G401 (cell line): ENCODE measurements at places on chromosomes 7 and 10. TPM values are rescaled to one million over a fixed set of nuclear protein-coding genes. Genes with fewer than 3 reads are reported as not detected.
A peak's percentile ranks its signal among the peaks of the same experiment; 100 is the strongest.

DNA sequence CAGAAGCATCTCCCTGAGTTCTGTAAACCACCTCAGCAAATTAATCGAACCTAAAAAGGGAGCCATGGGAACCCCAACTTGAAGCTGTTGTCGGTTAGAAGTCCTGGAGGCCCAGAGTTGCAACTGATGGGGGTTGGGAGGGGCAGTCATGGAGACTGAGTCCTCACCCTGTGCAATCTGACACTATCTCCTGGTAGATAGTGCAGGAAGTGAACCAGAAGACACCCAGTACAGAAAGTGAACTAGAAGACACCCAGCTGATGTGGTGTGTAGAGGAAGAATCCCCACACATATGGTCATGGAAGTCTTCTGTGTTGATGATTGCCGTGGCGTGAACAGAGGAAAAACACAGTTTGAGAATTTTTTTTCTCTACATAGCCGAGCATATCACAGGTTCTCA, 58.8 kb upstream of the SRRM3 start:
- no peak for DNase-seq

DNA sequence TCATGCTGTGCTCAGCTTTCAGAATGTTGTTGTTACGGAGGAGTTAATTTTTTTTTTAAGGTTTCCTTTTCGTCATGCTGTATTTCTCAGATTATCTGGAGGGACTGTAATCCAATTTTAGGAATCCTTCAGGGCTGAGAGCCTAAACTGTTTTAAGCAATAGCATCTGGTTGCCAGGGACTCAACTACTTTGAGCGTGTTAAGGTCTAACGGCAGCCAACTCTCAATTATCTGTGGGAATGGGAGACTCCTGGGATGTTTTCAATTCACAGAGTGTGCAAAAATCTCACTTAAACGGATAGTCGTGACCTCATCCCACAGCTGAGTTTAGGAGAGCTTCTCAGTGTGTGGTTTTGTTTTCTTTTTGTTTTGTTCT, 291.7 kb downstream of the AUTS2 start:
- no peak for DNase-seq

DNA sequence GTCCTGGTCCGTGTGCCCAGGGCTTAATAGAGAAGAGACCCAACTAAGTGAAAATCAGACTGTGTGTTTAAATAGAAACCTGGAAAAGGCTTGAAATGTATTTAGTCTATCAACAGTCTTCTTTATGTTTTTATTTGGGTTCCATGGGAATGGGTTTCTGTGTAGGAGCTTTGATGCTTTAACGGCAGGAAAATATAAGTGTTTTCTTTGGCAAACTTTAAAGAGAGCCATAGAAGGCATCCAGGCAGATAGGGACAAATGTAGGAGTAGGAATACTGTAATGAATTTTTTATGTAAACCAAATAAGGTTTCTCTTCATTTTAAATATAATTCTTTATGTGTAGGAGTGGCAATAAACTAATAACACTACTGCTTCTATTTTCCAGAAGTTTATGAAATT, 989.0 kb downstream of the GATA3 start:
- DNase-seq, result no peak

GRCh38 chr10:102673819-102674511, 29.7 kb downstream of the TRIM8 start:
- DNase-seq, result peak; percentile 69

DNA sequence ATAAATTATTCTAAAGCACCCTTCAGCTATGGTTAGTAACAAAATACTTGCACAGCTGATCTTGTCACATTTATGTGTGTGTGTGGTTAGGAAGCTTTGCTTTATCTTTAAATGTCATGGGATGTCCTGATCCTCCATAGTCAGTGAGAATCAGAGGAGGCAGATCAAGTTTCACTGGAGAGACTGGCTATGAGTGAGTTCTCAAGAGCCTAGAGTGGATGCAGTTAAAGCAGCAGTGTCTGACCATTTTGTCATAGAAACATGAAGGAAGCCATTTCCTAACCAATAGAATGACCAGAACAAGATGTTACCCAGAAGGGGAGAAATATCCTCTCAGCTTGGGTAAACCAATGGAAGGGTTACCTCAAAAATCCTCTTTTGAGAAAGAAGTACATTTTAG, 207.2 kb upstream of the DKK1 start:
- DNase-seq, result no peak

GRCh38 chr7:25319707-25320106, 91.4 kb upstream of the NPVF start:
- DNase-seq, result no peak

DNA sequence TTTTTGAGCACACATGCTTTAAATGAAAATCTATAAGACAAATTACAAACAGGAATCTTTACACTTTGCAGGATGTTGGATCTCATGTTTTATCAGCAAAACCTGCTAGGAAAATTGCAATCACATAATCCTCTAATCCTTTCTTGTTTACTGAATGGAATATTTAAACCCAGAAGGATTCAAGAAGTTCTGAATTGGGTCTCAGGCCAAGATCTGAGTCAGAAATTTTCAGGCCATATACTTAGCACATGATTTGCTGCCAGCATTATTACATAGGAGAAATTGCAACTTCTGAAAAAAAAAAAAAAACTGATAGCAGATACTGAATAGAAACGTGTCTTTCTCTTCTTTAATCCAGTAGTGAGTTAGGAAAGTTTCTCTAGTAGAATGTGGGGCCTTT, 1005.3 kb upstream of the POT1 start:
- no peak for DNase-seq

GRCh38 chr7:147904219-147904576, 686.4 kb upstream of the C7orf33 start:
- DNase-seq, result no peak

DNA sequence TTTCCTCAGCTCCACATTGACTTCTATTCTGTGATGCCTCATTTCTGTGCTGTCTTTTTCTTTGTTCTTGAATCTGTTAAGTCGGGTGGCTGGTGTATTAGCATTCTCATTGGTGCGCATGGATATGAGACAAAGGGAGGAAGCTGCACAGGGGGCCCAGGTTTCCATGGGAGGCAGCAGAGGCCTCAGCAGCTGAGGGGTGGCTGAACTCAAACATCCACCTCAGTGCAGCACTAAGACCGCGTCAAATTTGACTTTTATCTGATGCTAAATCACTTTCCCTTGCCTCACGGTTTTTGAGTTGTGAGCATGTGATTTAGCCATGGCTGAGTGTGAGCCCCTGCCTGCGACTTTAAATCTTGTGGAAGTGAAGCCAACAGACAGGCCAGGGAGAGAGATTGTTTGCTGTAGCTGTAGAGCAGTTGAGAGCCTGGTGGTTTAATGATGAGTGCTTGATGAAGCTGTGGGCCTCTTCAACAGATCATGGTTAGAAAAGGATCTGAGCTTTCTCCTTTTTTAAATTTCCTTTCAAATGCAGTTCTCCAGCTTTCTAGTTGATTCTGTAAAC, 193.3 kb upstream of the ZNF804B start:
- no peak for DNase-seq

DNA sequence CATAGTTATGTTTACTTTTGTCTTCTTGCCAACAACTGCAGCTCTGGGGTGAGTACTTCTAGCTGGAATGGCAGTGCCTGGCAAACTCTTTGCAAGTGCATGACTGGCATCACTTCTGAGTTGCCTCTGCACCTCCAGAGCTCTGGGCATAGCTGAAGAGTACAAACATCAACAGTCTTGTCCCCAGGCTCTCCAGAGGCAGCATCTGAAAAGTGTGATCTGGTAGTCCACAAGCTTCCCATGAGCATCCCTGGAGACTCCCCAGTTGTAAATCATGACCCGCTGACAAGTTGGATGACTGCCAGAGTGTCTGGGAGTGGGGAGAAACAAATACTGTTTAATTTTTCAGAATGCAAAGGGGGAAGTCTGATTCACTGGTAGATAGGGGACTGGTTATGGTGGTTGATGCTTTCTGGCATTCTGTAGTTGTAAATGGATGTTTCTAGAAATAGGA, 138.9 kb upstream of the CDK13 start:
- DNase-seq, result no peak

- DNase-seq, result no peak
Observed at GRCh38 chr10:129609551-129609950, 142.5 kb downstream of the MGMT start.

GRCh38 chr10:22251751-22252223, 34.0 kb upstream of the EBLN1 start:
- peak; percentile 71 for DNase-seq

GRCh38 chr10:30396293-30396692, 37.7 kb upstream of the MAP3K8 start:
- DNase-seq, result no peak

- no peak for DNase-seq
Observed at GRCh38 chr7:140611641-140612040, 29.0 kb downstream of the DENND2A start.

DNA sequence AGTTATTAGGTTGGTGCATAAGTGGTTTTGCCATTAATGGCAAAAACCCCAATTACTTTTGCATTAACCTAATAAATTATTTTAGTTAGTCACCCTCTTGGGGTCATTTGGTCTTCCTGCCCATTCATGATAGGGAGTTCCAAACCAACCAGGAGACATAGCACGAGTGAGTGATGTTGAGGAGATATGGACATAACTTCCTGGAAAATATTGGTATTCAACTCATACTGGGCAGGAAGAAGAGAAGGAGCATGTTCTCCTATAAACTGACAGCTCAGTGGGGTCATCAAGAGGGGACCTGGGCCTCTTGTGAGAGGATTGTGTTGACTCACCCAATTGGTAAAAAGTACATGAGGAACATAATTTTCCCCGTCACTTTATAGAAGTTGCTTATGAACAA, 23.7 kb downstream of the SPAG6 start:
- DNase-seq, result peak; percentile 73

- DNase-seq, result no peak
Observed at GRCh38 chr10:93160829-93161228, 87.1 kb downstream of the CYP26A1 start.

DNA sequence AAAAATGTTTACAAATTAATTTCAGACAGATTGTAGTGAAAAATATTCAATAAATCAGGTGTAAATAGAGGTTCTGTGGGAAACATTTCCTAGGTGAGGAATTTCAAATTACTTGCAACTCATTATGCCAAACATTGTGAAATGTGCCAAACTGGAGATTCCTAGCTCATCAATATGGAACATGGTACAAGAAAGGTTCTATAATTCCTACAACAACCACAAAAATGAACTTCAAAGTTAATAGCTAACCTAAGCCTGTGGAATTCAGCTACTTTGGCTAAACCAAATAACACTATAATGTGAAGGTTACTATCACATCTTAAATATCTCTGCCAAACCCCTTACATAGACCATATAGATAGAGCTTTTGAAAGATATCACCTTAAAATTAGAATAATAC, 223.3 kb upstream of the HGF start:
- DNase-seq, result no peak

DNA sequence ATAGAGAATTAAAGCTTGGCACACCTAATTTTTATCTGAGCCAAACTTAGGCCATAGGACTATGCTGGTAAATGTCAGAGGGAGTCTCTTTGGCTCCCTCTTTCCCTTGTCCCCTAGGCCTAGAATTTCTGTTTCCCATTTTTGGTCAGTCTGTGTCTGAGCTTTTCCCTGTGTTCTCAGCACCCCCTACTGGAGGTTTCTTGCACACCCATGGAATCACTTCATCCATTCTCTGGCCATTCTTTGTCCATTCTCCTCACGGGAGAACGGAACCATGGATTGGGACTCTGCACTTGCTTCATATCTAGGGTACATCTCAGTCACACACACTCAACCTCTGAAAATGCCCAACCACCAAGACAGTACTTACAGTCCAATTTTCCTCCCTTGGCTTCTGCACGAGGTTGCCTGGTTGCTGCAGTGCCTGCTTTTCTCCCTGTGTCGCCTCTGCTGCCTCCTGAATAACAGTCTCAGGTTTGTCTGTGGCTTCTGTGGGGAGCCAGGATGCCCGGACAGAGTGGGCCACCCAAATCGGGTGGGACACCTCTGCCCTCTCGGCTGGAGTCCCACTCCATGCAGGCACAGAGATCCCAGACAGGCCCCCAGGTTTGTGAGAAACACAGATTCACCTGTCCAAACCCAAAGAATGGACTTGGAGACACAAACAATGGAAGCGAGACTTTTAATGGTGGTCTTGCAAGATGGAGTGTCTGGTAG, 35.1 kb upstream of the DNAH11 start:
- DNase-seq, result peak; percentile 23

DNA sequence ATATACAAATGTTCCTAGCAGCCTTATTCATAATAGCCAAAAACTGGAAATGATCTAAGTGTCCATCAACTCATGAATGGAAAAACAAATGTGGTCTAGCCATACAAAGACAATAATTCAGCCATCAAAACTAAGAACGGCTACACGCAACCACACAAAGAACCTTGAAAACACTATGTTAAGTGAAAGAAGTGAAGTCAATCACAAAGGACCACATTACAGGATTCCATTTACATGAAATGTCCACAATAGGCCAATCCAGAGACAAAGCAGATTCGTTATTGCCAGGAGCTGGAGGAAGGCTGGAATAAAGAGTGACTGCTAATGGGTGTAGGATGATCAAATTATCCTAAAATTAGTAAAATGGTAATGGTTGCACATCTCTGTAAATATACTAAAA, 21.1 kb downstream of the MKRN1 start:
- no peak for DNase-seq

DNA sequence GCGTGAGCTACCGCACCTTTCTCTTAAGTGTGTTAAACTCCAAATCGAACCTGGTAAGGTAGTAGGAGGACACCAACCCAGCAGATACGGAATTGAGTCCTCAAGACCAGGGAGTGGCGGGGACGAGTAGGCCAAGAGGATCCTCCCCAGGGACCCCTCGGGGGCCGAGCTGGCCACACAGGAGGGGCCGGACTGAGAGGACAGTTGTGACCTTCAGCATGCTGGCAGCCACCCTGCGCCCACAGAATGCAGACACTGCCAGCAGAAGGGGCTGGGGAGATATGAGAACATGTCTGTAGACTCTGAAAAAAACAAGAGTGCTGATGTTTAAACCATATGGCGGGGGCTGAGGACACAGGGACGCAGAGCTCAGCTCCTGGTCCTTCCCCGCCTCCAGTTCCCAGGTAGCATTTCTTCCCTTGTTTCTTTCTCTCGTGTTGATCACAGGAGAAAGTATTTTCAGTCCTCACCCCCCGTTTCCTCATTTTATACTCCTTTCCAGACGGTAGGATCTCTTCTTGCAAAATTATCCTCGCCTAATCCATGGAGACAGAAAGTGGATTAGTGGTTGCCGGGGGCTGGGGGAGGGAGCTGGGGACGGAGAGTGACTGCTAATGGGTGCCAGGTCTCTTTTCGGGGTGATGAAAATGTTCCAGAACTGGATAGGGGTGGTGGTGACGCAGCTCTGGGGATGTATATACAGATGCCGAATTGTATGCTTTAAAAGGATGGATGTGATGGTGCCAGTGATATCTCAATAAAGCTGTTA, 11.5 kb upstream of the UNCX start:
- no peak for DNase-seq

GRCh38 chr7:50660040-50660829, 95.0 kb upstream of the DDC start:
- DNase-seq, result no peak

GRCh38 chr10:7697426-7697825, 5.7 kb upstream of the ITIH2 start:
- peak; percentile 69 for DNase-seq

Gene CSTF2T
- total RNA-seq, result 21.4 and 21.6 TPM in 2 replicates

Gene AKR1C1
- total RNA-seq, result 0.98 and 1.4 TPM in 2 replicates

Gene MUC12
- not detected in 2 replicates for total RNA-seq

Gene HELLS
- total RNA-seq, result 51.8 and 83.2 TPM in 2 replicates

Gene PBLD
- 0.37 and 2.3 TPM in 2 replicates for total RNA-seq

Gene LIPJ
- not detected in 2 replicates for total RNA-seq
